Left lobe of liver (tissue), 2 donors: ENCODE measurements at places on chromosomes 12 and 14. TPM values are rescaled to one million over a fixed set of nuclear protein-coding genes. Genes with fewer than 3 reads are reported as not detected.

OR6C2 gene
- total RNA-seq, result not detected

- DNase-seq, result no peak
These were observed 1.8 kb downstream of the INHBE start for GRCh38 chr12:57456737-57457490.

TPPP2 gene
- total RNA-seq, result 4.6 TPM

GRCh38 chr14:90624732-90625400, 191.4 kb downstream of the TTC7B start:
- DNase-seq, result no peak

GLT1D1 gene
- 15.9 TPM for total RNA-seq

GRCh38 chr14:93219103-93219726, 12.2 kb downstream of the UBR7 start:
- DNase-seq, result no peak

KRT78 gene
- total RNA-seq, result not detected

FKBP4 gene
- total RNA-seq, result 50.4 TPM

DNA sequence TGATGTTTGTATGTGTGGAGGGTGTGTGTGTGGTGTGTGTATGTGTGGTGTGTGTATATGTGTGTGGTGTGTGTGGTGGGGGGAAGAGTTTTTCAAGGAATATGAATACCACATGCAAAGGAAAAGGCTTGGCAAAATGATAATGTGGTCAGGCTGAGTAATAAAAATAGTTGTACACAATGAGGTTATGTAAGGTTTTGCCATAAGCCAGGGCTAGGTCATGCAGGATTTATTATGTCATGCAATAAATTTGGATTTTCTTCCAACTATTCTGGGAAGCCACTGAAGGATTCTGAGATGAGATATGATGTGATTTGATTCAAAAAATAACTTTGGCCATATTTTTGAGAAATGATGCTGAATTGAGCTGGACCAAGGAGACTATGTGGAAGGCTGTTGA, 1191.6 kb upstream of the SEL1L start:
- DNase-seq, result no peak

DNA sequence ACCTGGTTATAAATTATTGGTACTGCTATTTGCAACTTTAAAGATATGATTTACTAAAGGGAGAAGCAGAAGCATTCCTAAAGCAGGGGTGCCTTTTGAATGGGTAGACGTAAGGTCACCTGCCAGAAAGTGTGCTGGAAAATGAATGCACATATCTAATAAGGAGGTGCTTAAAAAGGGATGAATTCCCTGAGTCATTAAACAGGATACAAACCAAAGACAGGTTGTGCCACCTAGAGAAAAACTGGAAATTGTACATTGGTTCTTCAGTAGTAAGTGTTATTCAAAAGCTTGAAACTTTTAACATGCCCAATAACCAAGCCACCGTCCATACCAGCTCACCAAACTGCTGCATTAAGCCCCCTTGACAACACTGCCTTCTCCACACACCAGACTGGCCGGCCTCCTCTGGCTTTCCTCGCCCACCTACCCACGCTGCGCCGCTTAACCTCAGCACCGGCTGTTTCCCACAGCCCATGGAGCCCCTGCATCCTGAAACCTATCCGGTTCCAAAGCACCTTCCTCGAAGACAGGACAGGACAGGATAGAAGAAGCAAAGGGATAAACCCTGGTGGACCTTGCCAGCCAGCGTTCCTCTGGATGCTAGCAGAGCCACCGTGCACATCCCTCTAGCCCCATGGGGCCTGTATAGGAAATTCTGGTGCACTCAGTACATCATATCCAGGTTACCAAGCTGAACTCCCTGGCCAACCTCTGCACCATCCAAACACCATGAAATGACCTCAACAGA, 201.5 kb upstream of the CAND1 start:
- DNase-seq, result no peak

DNA sequence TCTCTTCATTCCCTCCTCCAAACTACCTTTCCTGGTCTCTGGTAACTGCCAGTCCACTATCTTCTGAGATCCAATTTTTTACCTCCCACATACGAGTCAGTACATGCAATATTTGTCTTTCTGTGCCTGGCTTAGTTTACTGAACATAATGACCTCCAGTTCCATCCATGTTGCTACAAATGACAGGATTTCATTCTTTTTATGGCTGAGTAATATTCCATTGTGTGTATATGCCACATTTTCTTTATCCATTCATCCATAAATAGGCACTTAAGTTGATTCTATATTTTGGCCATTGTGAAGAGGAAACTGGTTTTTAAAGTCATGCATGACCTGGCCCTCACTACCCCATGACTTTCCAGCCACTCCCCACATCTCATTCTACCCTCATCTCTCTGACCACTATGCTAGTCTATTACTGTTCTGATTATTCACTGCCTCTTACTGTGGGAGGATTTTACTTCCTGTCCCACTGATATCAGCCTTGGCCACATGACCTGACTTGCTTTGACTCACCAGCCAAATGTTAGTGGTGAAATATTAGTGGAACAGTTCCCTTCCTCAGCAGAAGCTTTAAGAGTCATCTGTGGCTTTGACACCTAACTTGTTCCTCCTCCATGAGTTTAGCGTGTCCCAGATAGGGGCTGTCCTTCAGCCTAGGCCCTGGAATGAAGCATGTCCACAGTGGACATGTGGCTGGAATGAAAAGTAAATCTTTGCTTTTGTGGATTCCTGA, 52.2 kb downstream of the GOLGA5 start:
- no peak for DNase-seq

DNA sequence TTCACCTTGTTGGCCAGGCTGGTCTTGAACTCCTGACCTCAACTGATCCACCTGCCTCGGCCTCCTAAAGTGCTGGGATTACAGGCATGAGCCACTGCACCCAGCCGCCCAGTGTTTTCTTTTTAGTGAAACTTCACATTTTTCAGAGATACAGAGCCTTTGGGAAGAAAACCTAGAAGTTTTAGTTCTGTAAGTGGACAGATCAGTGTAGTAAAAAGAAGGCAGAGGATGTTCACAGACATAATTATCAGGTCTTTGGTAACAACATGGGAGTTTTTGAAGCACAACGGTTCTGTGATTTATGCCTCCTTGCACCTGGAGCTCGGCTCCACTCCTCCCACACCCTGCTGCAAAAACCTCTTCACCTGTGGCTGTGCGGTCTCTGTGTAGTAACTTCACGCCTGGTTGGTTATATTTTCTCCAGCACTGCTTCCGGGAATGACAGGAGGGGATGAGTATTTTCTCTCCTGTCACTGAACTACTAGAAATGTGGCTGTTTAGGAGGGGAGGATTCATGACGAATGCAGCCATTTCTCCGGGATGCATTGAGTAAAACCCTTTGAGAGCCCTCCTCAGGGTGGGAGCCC, 67.0 kb downstream of the ARF6 start:
- DNase-seq, result no peak

DNA sequence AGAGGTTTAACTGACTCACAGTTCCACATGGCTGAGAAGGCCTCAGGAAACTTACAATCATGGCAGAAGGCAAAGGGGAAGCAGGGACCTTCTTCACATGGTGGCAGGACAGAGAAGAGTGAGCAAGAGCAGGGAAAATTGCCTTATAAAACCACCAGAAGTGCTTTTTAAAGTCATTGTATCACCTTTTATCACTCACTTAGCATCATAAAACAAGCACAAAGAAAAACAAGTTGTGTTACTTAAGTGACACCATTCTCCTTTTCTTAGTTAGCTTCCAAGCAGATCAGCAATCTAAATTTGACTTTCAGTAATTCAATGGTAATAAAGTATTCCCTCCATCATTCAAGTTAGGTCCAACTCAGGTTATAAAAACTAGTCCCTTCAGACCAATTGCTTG, 28.5 kb downstream of the OSBPL8 start:
- DNase-seq, result no peak

DNA sequence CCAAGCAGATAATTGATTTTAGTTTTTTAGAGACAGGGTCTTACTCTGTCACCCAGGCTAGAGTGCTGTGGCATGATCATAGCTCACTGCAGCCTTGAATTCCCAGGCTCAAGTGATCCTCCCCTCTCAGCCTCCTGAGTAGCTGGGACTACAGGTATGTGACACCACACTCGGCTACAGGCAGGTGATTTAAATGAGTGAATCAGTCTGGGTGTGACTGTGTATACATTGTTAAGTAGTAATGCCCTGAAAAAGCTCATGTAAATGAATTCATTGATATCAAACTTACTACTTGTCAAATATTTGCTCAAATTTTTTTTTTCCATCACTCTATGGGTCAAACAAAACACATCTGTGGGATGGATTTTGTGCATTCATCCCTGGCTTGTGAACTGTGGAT, 6.3 kb upstream of the USP44 start:
- no peak for DNase-seq

DNA sequence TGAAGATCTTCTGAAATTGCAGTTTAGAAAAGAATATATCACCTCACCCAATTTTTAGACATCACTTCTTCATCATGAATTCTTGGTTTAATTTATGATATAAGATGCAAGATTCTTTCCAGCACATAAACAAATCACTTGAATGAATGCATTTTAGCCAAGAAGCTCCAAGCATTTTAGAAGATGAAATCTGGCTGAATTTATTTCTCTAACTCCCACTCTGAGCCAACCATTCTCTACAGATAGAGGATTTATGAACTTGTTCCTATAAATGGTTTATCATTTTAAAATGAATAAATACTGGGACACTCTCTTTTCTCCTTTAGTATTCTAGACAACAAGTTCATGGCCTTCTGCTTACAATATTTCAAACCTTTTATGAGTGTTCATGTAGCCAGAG, 71.7 kb downstream of the GRIP1 start:
- no peak for DNase-seq

WNT1 gene
- not detected for total RNA-seq

IAPP gene
- total RNA-seq, result 0.25 TPM

- DNase-seq, result no peak
These were observed 22.8 kb downstream of the APOBEC1 start for GRCh38 chr12:7642876-7643309.

GRCh38 chr14:73100334-73100733, 36.0 kb upstream of the PSEN1 start:
- DNase-seq, result no peak

GRCh38 chr14:51704545-51704944, 52.8 kb downstream of the FRMD6 start:
- no peak for DNase-seq

- DNase-seq, result peak; percentile 89
These were observed 7.6 kb downstream of the CEP170B start for GRCh38 chr14:104872469-104873341.

GRCh38 chr14:44388306-44388705, 118.8 kb downstream of the FSCB start:
- no peak for DNase-seq

RPS6KL1 gene
- total RNA-seq, result 4.6 TPM

- no peak for DNase-seq
These were observed 190.6 kb downstream of the ITPR2 start for GRCh38 chr12:26642361-26642760.

DNA sequence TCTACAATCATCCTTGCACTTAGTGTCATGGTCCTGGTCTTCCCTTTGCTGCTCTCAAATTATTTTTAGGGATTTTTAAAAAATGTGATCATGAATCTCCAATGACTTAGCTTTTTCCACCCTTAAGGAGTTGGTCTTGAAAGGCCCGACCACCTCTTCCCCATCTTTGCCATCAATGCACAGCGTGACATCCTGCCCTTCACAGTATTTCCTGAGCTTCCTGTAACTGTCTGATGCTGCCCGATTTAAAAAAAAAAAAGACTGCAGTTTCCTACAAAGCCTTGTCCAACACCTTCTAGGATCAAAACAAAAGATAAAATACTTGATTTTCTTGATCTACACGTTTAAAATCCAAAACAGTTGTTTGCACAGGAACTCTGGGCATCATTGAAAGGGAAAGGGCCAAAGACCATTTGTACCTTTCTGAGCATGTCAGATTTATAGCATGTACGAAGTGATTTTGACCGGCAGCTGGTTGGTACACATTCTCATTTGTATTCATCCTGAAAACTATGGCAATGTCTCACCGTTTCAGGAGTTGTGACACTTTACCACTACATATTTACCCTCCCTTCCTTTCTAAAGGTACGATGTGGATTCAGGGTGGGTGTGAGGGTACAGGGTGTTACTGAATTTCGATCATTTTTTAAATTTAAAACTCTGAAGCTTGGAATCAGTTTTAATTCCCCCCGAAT, 7.4 kb upstream of the ELK3 start:
- no peak for DNase-seq

STAC3 gene
- 2.3 TPM for total RNA-seq

DNA sequence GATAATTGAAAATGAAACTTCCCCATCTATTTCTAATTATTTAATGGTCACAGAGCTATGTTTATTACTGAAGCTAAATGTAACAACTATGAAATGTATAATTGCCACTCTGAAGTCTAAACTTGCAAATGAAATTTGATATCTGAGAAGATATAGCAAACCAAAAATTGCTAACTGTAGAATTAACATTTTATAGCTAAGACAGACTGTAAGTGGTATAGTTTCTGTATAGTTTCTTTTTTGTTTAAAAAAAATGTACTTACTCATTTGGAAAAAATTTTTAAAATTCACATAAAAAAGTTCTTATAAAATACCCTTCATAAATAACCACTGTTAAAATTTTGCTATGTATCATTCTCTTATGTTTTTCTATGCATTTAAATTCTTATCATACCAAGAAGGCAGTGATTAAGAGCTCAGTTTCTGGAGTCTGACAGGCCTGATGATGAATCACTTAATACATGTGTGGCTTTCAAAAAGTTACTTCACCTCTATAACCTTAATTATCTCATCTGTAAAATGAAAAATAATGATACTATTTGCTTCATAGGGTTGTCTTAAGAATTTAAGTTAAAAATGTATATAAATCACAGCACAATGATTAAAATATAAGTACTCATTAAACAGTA, 214.7 kb upstream of the GARIN2 start:
- DNase-seq, result no peak

GRCh38 chr14:79586416-79586815, 624.9 kb downstream of the DIO2 start:
- DNase-seq, result no peak

GRCh38 chr12:113185180-113186032, at the start of the genes DDX54 and RITA1:
DDX54 (minus strand) TSS chr12:113185478; CDS start chr12:113185451, 27 bp downstream.
RITA1 (plus strand) TSS chr12:113185721; CDS start chr12:113186747, 1,026 bp downstream.
- DNase-seq, result peak; percentile 90

GRCh38 chr12:43758247-43758727, 303 bp downstream of the PUS7L start:
- DNase-seq, result no peak

LMO3 gene
- 0.15 TPM for total RNA-seq

DNA sequence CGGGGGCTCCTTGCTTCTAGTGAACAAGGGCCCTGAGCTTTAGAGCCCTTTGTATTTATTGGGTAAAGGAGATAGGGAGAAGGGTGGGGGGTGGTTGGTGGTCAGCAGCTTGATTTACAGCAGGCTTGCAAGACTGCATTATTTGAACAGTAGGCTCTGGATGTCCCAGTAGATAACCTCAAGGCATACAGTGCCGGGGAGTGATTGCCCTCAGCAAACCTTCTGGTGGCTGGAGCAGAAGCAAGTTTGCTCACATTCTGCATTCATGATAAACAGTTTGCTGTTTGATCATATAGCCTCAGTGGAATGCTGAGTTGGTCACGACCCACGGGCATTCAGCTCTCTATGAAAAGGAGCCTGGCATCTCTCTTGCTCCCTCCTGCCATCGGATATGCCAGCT, 16.5 kb upstream of the MAPKAPK5 start:
- no peak for DNase-seq

- no peak for DNase-seq
These were observed 76.6 kb upstream of the GZMB start for GRCh38 chr14:24710403-24711112.
